ENCODE measurements at places on chromosomes 4 and X. TPM values are rescaled to one million over a fixed set of nuclear protein-coding genes. Genes with fewer than 3 reads are reported as not detected.

LRIT3 gene
- not detected for polyA plus RNA-seq

- DNase-seq: no peak
Observed at GRCh38 chr4:144338148-144338547, 197.6 kb upstream of the GYPA start.

RNF128 gene
- polyA plus RNA-seq: not detected

DNA sequence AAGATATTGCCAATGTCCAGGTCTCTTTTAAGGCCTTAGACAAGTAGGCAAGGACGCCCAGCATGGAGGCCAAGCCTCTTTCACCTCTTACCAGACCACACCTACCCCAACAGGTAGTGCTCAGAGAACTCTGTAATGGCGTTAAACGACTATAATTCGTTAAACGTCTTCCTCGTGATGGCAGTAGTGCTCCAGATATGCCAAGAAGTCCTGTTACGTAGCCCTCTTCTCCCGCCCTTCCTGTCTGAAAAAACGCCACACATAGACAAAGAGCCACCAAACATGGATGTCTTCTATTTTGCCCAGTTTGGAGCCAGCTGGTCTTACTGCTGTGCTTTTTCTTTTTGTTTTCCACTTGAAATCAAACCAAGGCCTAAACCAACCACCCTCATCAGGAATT lies 190.7 kb downstream of the OR13H1 start:
- DNase-seq: no peak

GRCh38 chr4:161314371-161314770 lies 849.4 kb downstream of the FSTL5 start:
- DNase-seq: no peak

- peak; percentile 17 for DNase-seq
Observed at GRCh38 chrX:49001521-49002090, 458 bp downstream of the GRIPAP1 start.

DGKK gene
- polyA plus RNA-seq: not detected

DNA sequence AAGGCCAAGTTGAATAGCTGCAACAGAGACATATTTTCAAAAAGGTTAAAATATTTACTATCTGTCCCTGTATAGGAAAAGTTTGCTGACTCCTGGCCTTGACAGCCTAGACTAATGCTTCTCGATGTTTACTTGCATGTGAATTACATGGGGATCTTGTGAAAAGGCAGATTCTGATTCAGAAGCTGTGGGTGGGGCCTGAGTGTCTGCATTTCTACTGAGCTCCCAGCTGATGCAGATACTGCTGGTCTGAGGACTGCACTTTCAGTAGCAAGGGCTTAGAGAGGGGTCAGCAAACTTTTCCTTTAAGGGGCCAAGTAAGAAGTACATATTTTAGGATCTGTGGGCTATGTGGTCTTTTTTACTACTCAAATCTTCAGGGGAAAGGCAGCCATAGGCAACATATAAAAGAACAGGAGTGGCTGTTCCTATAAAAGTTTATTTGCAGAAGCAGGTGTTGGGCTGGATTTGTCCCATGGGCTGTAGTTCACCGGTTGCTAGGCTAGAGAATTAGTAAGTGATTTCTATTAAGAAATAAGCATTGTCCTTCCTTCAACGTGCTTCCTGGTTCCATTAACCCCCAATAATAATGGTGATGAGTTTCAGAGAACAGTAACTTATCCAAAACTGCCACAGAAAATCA lies 97.2 kb upstream of the PDE5A start:
- DNase-seq: no peak

DNA sequence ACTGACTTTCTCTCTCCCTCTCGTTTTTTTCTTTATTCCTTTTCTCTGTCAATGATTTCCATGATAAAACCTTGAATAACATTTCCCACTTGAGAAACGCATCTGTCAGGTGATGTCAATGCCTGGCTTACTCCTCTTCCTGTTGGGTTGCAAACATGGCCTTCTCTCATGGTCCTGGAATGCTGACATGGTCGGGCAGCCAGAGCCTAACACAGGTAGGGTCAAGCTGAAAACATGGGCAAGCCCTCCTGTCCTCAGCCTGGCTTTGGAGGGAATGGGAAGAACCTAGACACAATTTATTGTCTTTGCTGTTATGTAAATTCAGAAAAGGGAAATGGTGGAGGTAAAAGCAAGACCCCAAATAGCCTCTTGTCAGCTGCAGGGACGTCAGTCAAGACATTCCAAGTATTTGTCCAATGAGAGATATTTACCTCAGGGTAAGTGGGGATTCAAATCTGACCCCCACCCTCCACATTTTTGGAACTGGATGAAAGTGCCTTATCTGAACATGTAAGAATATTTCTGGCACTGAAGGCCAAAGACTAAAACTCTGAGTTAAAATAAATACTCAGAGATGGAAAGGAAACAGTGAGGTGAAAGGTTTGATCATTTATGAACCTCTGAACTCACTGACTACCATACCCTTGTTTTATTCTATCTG lies 473.8 kb downstream of the SPRY1 start:
- no peak for DNase-seq

DNA sequence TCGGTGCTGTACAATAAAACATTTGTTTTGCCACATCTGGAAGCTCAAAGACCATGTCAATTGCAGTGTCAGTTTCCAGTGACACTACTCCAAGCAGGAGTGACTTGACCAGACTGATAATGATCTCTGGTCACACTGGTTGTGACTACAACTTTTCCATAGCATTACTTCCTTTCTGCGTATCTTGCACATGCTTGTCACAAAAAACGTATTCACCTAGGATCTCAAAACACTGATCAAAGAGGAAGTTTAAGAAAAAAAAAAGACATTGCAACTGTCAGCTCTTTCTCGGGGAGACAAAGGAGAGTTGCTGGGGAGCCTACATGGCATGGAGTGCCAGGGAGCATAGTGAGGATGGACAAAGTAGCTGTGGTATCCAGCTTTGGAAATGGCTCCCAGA lies 60.6 kb downstream of the OPHN1 start:
- no peak for DNase-seq

GRCh38 chr4:167380964-167381363 lies 146.7 kb upstream of the SPOCK3 start:
- no peak for DNase-seq

DNA sequence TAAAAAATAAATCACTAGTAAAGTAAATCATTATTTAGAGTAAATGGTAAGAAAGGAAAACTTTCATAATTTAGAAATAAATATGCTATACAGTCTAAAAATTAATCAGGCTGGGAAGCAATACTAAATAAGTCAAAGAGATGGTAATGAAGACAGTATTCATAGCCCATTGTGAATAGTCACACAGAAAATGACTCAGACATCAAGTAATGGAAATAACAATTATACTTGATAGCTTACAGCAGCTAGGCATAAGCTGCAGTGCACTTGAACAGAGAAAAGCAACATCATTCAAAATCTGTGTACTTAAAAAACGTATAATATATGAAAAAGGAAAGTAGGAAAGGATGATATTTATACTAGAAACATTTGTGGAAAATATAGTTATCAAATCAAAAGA lies 642.5 kb upstream of the GNPDA2 start:
- DNase-seq: no peak

DNA sequence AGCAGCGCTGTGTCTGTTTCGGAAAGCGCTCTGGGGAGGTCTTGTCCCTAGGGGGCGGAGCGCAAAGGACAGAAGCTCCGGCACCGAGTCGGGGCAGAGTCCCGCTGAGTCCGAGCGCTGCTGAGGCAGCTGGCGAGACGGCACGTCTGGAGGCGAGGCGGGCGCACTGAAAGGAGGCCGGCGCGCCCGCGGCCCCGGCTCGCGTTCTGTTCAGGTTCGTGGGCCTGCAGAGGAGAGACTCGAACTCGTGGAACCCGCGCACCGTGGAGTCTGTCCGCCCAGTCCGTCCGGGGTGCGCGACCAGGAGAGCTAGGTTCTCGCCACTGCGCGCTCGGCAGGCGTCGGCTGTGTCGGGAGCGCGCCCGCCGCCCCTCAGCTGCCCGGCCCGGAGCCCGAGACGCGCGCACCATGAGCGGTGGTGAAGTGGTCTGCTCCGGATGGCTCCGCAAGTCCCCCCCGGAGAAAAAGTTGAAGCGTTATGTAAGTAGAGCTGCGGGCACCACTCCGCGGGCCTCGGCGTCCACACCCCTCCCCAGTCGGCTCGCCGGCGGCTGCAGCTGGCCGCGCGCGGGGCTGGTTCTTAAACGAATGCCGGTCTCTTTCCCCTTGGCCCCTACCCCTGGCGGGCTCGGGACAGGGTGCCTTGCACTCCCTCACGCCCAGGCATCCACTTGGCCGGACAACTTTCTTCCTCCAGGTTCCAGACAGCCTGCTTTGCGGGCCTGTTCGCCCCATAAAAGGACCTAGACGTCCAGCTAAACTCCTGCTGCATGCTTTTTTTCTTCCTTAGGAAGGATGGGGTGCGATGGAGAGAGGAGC lies at the start of gene GAB1:
Gene GAB1, plus strand, starts transcription at position 96 of the 819 bp plus-strand sequence. Its CDS starts 313 bp downstream, at position 409.
- no peak for DNase-seq

- DNase-seq: no peak
Observed at GRCh38 chr4:187176261-187176910, 452.7 kb upstream of the FAT1 start.

MAMLD1 gene
- not detected for polyA plus RNA-seq

- no peak for DNase-seq
Observed at GRCh38 chr4:83358410-83358809, 23.8 kb upstream of the HPSE start.

IL21 gene
- polyA plus RNA-seq: not detected

DNA sequence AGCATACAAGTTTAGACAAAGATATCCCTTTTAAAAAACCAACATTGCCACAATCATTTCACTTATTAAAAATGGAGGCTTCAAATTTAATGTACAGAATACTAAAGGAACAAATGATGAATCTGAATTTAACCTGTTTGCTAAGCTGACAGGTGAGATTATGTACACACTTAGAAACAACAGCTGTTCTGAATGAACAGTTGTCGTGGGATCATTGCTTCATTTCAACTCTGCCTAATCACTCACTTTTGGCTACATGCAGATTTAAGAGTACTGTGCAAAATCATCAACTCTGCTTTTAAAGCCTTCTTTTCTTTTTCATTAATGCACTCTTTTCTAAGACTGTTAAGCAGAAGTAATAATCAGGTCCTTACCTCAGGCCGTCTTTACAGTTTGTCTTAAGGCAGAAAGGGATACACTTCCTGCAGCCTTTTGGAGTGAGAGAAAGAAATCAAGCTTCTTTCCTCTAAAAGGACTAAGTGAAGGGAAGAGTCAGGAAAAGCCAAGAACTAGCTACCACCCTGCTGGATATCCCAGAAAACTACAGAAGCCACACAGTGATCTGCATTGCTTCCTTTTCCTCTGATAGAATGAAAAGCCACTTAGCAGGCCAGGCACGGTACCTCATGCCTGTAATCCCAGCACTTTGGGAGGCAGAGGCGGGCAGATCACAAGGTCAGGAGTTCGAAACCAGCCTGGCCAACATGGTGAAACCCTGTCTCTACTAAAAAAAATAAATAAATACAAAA lies 54.7 kb upstream of the NPNT start:
- DNase-seq: no peak

- DNase-seq: no peak
Observed at GRCh38 chrX:98111684-98112083, 1228.0 kb downstream of the RPA4 start.

- no peak for DNase-seq
Observed at GRCh38 chrX:5638572-5638971, 590.1 kb downstream of the NLGN4X start.

PDGFC gene
- not detected for polyA plus RNA-seq

DNA sequence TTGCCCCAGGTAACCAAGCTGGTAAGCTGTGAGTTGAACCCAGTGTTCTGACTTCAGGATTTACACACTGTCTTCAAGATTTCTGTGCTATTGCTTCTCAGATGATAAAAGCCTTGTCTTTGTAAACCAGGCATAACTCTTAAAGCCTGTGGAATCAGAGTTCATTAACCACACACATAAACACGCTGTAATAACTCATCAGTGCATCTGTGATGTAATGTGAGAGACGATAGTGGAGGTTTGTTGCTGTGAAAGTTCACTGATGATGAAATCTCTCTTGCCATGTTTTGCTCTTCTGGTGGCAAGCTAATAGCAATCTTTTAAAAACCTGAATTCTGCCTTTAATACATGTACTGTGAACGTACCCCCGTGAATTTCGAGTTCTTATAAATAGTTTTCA lies 41.5 kb downstream of the CLCN4 start:
- no peak for DNase-seq

- no peak for DNase-seq
Observed at GRCh38 chr4:113071274-113071673, 21.8 kb downstream of the ANK2 start.

GRCh38 chr4:152243896-152244595 lies 291.8 kb downstream of the FBXW7 start:
- DNase-seq: no peak

- no peak for DNase-seq
Observed at GRCh38 chr4:28469886-28470285, 1609.2 kb downstream of the STIM2 start.

DNA sequence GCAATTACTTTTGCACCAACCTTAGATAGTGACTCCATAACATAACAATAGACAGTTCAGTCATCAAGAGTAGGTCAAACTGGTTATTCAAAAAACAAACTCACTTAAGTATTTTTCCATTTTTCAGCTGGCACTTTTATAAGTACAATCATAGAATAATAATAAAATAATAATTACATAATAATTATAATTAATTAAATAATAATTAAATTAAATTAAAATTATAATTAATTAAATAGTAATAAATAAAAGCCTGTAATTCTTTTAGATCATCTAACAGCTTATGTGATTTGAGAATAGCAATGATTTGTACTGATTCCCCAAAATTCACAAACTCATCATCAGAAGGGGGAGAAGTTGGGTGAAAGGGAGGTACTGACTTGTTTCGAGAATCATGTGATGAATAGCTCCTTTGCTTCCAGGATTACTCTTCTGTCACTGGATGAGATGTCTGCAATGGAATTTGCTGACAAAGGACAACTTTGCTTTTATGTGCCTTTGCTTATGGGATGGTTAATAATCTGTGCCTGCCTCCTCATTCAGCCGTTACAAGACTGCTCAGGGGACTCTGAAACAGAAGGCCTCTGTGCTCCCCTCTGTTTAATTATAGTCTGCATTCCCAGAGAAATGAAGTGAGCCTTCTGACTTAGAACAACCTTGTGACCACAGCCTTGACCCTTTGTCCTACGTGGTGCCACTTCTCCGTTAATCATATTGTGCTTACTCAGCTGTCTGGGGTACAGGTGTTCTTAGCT lies 104.8 kb upstream of the ENPEP start:
- DNase-seq: no peak

DNA sequence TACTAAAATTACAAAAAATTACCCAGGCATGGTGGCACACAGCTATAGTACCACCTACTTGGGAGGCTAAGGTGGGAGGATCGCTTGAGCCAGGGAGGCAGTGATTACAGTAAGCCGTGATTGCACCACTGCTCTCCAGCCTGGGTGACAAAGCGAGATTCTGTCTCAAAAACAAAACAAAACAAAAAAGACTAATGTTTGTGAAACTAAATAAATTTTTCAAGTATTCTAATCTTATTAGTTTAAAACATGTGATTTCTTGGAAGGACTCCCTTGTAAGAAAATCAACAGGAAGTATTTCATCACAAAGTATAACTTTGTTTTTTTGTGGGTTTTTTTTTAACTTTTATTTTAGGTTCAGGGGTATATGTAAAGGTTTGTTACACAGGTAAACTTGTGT lies 89.6 kb downstream of the EGF start:
- DNase-seq: no peak

DNA sequence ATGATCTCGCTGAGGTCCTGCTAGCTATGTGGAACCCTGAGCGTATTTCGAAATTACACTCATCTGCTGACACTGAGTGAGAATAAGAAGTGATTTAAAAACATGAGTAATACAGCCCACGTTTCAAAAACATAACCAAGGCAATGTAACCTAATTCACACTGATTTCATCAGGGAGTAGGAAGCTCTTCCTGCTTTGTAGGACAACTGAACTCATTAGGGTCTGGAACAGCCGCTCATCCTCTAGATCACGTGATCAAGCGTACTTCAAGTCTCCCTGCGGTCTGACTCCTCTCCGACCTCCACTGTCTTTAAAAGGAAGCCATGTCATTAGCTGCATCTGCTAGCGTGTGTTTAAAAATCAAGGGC lies 138.0 kb downstream of the NSUN7 start:
- DNase-seq: no peak
